ENCODE measurements at places on chromosomes 6 and 20. TPM values are rescaled to one million over a fixed set of nuclear protein-coding genes. Genes with fewer than 3 reads are reported as not detected.

Gene PNPLA1
- not detected for total RNA-seq

Gene TBCC
- 26.6 TPM for total RNA-seq

Gene DEFB113
- total RNA-seq, result not detected

Gene TRIM40
- total RNA-seq, result not detected
